ENCODE measurements at places on chromosomes 12 and 14.

- no peak for DNase-seq
Observed at GRCh38 chr12:90410962-90411361, 544.0 kb downstream of the CCER1 start.

- DNase-seq, result peak; percentile 37
Observed at GRCh38 chr14:90903101-90903500, 86.9 kb upstream of the TTC7B start.

GRCh38 chr12:15644700-15645099 lies 144.5 kb downstream of the EPS8 start:
- DNase-seq, result no peak

DNA sequence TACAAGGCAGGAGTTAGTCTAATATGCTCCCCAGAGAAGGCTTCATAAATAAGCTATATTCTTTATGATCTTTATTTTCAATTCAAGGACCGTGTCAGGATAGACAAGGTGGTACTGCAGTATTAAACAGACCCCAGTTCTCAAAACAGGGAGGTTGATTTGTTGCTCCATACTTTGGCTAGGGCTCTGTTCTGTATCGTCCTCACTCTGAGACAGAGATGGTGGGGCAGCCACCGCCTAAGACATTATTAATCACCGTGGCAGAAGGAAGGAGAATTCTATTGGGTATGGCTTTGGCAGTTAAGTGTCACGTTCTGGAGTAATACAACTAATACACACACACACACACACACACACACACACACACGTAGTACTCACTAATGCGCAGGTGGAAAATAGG lies 117.0 kb upstream of the SLCO1C1 start:
- no peak for DNase-seq

DNA sequence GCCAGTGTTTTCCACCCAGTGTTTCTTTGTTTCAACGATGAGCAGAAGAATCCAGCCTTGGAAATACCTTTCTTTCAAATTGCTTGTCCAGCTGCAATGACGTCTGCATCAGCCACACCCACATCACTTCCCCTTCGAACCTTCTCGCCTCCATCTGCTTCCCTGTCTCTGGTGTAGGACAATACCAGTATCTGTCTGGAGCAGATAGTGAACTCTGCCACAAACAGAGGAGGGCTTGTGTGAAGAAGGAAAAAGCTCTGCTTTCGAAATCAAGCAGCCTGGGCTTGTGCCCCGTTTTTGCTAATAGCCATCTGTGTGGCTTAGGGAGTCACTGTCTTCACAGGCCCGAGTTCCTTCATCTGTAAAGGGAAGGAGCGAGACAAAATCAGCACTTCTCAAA lies 415.4 kb downstream of the ZFP36L1 start:
- no peak for DNase-seq

GRCh38 chr12:89991807-89992590 lies 283.4 kb upstream of the ATP2B1 start:
- DNase-seq, result no peak
